ENCODE measurements at places on chromosomes 4 and X.

GRCh38 chrX:70026851-70027200, 22.9 kb downstream of the AWAT2 start:
- DNase-seq, result no peak

GRCh38 chr4:153471698-153472093, 5.5 kb downstream of the TMEM131L start:
- no peak for DNase-seq

GRCh38 chr4:29326816-29327215, 1393.4 kb upstream of the PCDH7 start:
- DNase-seq, result no peak

DNA sequence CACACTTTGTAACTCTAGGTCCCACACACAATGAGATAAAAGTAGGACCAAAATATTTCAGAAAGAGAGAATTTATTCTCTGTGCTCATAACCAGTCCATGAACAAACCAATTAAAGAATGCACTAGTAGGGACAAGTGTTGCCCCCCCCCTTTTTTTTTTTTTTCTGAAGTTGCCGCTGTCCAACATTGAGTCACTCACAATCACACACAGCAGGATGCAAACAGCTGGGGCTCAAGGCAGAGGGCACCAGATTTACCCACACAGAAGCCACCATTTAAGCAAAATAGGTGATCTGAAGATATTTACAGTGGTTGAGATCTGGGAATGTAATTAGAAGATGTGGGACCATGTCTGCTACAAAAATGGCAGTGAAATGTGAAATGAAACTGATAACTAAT, 850.9 kb upstream of the SLIT2 start:
- peak; percentile 11 for DNase-seq

DNA sequence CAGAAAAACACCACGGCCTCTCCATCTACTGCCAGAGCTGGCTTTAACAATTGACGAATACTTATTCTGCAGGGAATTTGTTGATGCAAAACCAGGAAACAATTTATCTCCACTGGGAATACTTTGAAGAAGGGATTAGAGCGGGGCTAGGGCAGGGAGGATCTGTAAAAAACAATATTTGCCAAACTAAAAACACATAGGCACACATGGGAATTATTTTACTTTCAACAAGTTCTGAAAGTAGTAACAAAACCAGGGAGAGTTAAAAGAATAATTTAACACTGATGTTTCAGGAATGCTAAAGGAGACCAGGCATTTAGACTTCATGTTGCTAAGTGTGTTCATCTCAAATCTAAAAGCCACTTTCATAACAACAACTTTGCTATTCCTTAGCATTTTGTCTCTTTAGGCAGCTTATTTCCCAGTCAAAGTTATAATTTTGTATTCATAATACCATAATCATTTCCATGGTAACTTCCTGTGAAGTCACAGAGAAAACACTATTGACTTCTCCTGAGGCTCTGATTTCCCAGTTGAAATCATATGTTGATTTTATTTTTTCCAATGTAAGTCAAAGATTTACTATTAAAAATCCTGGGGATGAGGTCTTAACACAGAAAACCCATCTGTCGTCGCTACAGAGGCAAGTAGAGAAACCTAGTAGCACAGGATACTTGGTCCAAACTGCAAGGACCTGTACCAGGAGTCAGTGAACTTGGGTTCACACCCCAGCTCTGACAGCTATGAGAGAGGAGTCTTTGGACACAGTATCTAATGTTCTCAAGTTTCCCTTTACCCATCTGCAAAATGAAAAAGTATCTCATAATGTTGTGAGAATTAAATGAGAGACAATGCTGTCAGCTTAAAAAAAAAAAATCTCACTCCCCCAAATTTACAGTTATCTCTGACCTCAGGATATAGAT, 69.3 kb downstream of the SH3RF1 start:
- peak; percentile 33 for DNase-seq

DNA sequence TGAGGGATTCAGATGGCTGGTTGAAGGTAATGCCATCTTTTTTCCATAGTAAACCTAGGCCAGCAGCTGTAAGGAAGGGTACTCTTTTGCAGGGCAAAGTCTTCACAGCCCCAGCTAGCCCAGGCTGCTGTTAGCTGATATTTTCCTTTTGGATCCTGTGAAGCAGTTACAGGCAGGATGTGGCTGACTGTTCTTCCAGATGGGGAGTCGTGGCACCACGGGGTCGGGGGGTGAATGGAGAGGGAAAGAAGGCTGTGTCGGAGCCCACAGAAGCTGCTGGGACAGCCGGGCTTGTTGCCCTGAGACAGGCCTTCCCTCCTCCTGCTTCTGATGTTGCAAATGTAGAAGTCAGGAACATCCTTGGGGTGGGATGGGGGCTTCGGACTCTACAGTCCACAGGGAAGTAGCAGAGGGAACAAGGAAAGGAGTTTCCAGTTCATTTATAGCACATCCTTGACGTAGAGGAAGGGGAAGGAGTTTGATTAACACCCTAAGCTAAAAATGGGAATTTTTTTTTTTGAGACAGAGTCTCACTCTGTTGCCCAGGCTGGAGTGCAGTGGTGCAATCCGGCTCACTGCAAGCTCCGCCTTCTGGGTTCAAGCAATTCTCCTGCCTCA, 64.6 kb upstream of the TMEM150C start:
- DNase-seq, result no peak

DNA sequence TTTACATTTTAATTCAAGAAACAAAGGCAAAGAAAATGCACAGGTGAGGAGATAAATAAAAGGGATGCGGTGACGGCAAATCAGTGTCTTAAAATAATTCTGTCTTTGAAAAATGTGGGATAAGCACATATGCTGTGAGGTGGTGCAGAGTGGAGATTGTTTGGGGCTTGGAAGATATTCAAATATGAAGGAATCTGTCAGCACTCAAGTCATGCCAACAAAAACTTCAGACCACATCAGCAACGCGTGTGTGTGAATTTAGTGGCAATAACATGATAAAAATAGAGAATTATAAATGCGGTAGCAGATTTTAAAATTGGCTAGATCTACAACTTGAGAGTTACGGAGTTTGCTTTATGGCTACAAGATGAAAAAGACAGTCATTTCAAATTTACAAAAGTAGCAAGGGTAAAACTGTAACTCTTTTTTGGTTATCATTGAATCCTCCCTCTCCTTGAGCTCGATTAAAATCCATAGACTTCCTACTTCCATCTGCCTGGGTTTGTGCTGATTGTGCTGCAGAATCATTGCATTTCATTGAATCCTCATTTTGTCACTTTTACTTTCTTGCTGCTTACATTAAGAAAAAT, 71.5 kb upstream of the VCX2 start:
- DNase-seq, result no peak

- no peak for DNase-seq
Measured at GRCh38 chrX:72399816-72400215, 94.1 kb upstream of the CITED1 start.

DNA sequence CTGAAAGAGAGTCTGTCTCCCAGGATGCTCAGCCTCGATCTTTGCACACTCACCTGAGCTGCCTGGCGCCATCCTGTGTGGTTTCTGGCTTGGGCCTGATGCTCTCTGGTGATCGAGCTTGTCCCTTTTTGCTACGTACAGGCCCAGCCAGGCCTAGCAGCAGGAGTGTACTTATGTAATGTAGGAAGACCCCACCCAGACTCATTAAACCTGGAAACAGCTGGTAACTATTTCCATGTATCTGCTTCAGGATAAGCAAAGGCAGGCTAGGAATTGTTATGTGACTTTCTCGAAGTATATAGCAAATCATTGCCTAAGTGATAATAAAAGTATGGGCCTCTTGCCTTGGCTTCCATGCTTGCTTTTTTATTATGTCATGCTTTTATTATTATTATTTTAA, 18.6 kb upstream of the ARSJ start:
- no peak for DNase-seq

- no peak for DNase-seq
Measured at GRCh38 chrX:15856636-15857035, 2.0 kb upstream of the AP1S2 start.

DNA sequence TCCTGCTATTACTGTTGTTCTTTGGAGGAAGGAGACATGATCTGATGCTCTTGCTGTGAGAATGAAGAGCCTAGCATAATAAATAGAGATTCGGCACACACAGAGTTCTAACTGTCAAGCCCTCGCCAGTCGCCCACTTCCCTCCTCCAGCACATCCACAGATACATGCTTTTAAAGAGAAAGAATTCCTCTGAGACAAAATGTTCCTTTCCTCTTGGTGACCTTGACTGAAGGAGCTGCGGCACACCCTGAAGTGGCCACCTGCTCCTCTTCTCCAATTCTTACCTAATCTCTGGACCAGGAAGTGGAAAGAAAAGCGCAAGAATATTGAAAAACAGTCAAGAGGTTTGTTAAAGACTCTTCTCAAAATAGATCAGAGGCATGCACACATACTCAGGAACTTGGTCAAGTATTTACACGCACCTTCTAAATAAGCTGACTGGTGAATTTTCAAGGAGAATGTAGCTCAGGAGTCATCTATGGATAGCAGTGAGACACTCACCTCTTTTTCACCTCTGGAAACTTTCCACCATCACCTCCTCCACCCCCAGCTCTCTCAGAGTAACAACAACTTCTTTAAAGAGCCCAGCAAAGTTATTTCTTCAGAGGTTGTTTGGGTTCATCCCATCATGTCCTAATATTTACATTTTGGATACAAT, 95.4 kb downstream of the PARM1 start:
- no peak for DNase-seq

- no peak for DNase-seq
Measured at GRCh38 chr4:16818005-16818404, 80.4 kb downstream of the LDB2 start.

GRCh38 chr4:82371497-82371896, 2.3 kb downstream of the HNRNPD start:
- DNase-seq, result peak; percentile 41

DNA sequence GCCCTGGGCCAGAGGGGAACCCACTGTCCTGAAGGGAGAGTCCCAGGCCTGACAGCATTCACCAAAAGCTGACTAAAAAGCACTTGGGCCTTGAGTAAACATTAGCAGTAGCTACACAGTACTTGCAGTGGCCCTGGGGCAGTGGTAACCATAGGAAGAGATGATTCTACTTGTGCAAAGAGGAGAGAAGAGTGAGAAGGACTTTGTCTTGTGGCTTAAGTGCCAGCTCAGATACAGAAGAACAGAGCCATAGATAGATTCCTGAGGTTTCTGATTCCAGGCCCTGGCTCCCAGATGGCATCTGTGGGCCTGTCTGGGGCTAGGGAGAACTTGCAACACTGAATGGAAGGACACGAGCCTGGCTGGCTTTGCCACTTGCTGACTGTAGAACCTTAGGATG, 100.5 kb downstream of the PTCHD1 start:
- no peak for DNase-seq

GRCh38 chr4:98484031-98484430, 174.4 kb downstream of the TSPAN5 start:
- DNase-seq, result no peak

DNA sequence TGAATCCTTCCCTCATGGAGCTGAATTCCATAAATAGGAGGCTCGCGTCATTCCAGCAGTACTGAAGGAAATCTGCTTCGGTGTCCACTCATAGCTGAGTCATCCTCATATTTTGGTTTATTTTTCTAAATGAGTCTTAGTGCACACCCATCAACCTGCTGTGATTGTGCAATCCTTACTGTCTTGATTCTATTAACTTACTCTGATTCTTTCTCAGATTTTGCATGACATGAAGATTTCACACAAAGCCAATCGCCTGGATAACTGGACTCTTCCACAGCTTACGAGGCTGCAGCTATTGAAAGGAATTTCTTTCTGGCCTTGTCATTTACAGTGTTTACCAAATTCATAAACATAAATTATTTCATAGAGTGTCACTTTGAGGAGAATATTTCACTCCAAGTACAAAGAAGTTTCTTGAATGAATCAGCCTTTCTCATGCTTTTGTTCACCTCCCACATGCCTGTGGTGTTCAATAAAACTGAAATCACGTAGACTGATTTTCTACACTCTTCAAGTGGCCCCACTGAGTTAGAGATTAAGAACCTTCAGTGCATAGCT, 207.6 kb upstream of the SLITRK2 start:
- no peak for DNase-seq

DNA sequence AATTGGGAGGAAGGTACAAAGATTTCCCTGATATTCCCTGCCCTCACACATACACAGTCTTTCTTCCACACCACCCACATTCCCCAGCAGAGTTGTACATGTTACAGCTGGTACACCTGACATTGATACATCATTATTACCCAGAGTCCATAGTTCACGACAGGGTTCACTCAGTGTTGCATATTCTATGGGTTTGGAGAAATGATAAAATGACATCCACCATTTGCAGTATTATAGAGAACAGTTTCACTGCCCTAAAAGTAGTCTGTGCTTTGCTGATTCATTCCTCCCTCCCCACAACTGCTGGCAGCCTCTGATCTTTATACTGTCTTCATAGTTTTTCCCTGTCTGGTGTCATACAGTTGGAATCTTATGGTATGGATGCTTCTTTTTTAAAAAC, 15.0 kb downstream of the AGA start:
- peak; percentile 78 for DNase-seq

DNA sequence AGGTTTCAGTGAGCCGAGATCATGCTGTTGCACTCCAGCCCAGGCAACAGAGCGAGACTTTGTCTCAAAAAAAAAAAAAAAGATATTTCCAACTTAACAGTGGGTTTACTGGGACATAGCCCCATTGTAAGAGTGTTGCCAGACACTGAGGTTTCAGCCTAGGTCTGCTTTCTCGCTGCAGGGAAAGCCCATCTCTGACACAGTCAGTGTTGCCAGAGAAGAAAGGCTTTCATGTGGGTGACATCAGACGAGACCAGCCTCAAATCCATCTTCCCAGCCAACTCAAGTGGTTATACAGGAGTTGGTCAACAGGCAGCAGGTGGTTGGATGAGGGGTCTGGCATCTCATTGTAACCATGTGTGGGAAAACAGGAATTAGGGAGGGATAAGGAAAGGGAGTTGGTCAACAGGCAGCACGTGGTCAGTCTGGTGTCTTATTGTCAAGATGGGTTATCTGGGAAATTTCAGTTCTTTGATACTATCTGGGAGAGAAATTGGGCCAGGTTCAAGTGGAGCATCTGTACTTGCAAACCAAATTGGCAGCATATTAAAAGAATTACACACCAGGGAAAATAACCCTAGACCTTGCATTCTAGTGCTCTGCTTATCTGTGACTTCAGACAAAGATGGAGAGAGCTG, 41.1 kb downstream of the NELFA start:
- no peak for DNase-seq

DNA sequence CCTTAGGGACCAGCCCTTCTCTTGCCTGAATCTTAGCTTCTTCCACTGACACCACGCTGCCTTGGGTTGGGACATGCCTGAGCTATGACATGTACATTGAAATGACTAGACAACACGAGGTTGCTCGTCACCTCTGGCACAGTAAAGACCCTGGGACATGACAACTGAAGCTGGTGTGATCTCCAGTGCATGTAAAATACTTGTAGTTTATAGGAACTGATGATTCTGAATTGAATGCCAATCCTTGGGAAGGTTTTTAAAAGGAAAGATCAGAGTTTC, 100.7 kb upstream of the PGRMC2 start:
- DNase-seq, result peak; percentile 45

DNA sequence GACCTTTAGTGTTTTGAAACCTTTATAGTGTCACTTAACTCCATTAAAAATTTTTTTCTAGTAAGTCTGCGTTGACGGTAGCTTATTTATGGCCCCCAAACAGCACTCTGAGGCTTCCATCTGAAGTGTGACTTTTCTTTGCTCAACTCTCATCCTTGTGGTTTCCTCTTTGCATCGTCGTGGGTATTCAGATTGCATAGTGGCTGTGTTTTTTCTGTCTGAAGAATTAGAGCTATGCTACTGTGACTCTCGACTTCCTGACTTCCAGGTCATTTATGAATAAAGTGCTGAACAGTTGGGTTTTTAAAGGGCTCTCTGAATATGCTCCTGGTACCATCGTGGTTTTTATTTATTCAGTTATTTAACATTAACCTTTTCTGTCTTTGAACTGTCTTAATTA, 44.9 kb downstream of the JADE1 start:
- DNase-seq, result peak; percentile 85

Measured in EH (cell line).